ENCODE measurements at places on chromosomes 2 and 18.

GRCh38 chr2:72893594-72894319, 6.5 kb downstream of the SPR start:
- DNase-seq, result peak; percentile 82

DNA sequence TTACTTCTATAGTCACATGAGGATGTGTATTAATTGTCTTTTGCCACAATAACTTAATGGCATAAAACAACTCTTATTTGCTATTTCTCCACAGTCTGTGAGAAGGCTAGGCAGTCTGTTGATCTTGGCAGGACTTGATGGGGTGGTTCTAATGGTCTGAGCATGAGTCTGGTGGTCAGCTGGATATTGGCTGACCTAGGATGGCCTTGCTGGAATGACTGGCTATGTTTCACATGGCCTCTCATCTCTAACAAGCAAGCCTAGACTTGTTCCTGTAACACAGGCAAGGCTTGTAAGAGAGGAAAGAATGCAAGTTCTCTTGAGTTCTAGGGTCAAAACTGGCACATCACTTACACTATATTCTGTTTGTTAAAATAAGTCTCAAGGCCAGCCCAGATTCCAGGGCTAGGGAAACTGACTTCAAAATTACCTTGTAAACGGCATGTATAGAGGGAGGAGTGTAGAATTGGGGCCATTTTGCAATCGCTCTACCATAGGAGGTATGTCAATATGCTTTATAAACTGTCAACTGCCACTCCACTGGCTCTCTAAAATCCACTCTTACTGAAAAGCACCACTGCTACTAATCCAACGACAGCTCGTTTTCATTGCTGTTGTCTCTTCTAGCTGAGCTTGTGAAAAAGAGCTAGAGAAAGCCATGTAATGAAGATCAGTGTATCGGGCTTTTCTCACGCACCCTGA, 325.0 kb upstream of the PKDCC start:
- no peak for DNase-seq

- DNase-seq, result no peak
Observed at GRCh38 chr2:65193446-65193845, 34.2 kb upstream of the ACTR2 start.

DNA sequence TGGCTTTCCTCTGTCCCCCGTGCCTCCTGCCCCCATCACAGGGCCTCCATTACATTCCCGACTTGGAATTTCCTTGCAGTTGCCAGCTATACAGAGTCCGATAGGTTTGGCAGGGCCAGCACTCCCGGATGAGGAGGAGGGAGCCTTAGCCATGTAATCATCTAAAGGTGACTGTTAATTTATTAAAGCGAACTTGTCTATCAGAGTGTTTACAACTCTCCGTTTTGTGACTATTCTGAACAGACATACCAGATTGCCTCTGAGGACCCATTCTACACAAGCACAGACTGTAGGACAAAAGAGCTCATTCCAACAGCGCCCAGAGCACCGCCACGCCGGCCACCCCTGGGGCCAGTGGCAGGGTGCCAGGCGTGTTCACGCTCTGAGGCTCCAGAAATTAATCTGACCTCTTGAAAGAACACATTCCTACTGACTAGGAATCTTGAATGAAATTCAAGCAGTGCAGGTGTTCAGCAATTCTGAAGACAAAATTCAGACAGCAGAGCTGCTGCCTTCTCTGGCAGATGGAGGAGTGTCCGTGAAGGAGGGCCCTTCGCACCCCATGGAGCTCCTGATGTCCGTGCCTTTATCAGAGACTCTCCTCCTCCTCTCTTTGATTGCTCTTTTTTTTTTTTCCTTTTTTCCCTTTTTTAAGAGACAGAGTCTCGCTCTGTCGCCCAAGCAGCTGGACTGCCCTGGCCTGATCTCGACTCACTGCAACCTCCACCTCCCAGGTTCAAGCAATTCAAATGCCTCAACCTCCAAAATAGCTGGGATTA, 58.1 kb upstream of the RALBP1 start:
- no peak for DNase-seq

- DNase-seq, result no peak
Observed at GRCh38 chr2:239598011-239598731, 197.4 kb upstream of the HDAC4 start.

DNA sequence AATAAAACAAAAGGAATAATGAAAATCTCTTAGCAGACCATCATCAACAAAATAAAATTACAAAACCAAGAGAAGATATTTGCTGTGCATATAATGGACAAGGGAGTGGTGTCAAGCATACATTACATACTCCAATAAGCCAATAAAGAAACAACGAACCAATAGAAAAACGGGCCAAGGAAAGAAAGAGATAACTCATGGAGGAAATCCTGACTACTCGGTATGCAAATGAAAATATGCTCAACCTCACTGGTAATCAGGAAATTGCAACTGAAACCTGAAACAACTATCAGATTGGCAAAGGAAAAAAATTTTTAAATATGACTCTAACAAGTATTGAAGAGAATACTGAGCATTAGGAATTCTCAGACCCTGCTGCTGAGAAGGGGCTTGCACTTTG, 84.7 kb downstream of the BCL2 start:
- no peak for DNase-seq

DNA sequence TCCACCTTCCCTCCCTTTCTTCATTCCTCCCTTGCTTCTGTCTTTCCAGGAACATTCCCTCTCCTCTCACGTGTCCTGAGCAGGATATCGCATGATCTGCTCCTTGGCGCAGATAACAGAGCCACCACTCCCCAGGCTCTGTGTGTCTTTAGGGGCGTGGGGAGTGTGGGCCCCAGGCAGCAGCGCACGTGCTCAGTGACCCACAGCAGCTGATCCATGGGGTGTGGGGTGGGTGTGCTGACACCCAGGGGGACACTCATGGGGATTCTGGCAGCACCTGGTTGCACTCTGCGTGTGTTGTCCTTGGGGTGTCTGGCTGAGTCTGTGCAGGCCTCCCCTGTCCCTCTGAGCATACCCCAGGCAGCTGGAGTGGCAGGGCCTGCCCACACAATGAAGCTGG, 9.9 kb upstream of the FOSL2 start:
- DNase-seq, result no peak

- peak; percentile 88 for DNase-seq
Observed at GRCh38 chr18:8982416-8983183, 119.9 kb upstream of the NDUFV2 start.

- peak; percentile 76 for DNase-seq
Observed at GRCh38 chr18:50428531-50429206, 53.8 kb downstream of the SKA1 start.

GRCh38 chr2:234341306-234341985, 155.4 kb downstream of the ARL4C start:
- DNase-seq, result no peak

DNA sequence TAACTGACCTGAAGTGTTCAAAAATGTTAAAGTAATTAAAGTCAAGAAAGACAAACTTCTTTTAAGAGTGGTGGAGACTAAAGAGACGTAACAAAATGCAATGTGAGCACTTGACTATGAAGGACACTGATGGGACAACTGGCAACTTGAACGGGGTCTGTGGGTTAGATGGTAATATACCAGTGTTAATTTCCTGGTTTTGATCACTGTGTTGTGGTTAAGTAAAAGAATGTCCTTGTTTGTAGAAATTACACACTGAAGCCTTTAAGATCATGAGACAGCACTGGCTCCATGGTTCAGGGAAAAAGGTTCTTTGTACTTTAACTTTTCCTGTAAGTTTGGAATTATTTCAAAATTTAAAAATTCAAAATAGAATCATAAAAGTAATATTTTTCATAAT, 58.2 kb downstream of the REL start:
- no peak for DNase-seq

DNA sequence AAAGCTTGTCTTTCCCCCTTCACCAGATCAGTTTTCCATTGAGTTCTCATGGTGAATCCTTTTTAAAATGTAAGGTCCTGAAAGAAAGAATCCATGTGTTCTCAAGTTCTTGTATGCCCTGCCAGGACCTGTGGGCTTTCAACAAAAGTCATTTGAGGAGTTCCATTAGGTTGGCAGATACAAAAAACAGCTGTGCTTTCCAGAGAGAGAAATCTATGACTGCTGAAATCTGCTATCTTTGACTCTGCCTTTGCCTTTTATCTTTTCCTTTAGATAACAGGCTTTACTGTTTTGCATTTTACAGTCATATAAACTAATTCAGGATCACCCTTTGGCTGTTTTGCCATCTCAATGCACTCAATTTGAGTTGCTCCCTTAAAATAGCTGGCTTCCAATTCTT, 59.7 kb downstream of the CXCR4 start:
- DNase-seq, result no peak

DNA sequence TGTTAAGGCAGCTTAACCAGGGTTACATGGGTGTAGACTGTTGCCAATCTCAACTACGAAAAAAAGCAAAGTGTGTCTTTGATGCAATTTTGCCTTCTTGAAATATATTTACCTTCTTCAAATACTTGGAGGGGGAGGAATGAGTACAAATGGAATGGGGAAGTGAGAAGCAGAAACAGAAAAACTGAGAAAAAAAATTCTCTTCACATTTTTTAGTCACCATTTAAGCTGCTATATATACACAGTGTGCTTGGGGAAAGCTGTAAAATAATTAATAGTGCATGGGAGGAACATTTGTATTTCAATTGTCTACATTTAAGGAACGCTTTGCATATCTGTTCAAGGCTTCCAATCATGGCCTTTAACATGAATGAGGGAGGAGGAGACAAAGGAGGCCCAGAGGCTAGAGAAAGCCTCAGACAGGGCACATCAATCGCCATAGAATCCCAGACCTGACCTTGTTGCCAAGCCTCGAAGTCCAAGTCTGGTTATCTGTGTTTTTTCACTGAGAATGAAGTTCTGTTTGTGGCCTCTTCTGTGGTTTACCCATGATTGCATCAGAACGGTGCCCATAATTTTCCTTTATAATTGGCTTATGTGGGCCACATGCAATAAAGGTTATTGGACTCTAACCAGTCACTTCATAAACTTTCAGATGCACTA, 158.6 kb downstream of the PIK3C3 start:
- peak; percentile 26 for DNase-seq

- DNase-seq, result no peak
Observed at GRCh38 chr2:60045456-60045855, 508.0 kb downstream of the BCL11A start.

- DNase-seq, result no peak
Observed at GRCh38 chr2:161998857-161999256, 75.2 kb downstream of the DPP4 start.

GRCh38 chr2:134452042-134452733, 198.3 kb downstream of the MGAT5 start:
- DNase-seq, result no peak

DNA sequence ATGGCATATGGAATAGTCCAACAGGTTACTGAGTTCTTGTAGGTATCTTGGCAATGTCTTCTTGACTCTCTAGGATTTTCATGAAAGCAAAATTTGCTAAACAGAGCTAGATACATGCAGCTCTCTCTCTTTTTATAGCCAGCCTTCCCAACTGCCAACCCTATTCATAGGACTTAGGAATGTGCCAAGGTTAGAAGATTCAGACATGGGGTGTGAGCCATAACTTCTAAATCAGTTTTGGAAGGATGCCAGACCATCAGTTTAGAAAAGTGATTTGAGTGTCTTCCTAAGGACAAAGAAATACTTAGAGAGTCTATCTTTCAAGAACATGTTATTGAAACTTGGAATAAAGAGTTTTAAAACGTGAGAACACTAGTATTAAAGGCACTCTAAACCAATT, 619.5 kb upstream of the FANCL start:
- DNase-seq, result no peak

GRCh38 chr18:28088477-28088876, 88.5 kb downstream of the CDH2 start:
- DNase-seq, result no peak

DNA sequence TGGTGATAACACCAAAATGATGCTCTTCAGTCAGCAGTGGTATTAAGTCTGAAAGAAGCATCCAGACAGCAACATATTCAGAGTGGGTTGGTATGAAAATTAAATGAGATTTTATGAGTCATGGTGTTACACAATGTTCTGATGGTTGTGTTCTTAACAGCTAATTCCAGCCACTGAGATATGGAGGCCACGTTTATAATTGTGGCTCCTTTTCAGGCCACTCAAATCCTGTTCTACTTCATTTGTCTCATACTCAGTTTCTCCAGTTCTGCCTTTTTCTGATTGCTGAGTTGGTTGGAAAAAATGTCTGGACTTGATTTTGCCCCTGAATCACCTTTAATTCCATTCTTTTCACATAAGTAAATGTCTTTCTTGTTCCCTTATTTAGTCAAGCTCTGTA, 162.7 kb upstream of the COL3A1 start:
- no peak for DNase-seq

DNA sequence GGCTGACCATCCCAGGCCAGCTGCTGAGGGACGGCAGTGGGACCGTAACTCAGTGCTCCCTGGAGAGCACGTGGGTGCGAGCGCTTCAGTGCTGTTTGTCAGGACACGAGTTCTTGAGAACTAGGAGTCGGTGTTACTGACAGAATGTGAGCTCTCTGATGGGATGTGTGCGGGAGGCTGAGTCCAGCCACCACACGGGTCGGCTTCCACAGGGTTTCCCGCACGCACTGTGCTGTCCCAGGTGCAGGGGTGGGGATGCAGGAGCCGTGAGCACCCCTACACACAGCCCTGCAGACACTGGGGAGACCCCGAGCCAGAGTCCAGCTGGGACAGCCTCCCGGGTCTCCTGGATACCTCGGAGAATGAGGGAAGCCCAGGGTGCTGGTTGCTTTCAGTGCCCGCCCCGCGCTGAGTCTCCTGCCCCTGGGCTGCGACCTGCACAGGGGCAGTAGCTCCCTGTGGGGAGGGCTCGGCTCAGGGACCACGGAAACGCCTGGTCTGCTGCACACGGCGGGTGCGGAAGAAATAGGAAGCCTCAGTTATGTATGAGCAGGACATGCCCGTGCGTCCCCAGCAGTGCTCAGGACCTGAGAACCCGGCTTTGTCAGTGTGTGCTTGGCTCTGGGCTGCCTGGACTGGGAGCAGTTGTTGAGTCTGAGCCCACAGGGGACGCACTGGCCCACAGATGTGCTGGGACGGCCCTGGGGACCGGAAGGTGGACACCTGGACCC, 71.2 kb downstream of the KCNG2 start:
- DNase-seq, result no peak

DNA sequence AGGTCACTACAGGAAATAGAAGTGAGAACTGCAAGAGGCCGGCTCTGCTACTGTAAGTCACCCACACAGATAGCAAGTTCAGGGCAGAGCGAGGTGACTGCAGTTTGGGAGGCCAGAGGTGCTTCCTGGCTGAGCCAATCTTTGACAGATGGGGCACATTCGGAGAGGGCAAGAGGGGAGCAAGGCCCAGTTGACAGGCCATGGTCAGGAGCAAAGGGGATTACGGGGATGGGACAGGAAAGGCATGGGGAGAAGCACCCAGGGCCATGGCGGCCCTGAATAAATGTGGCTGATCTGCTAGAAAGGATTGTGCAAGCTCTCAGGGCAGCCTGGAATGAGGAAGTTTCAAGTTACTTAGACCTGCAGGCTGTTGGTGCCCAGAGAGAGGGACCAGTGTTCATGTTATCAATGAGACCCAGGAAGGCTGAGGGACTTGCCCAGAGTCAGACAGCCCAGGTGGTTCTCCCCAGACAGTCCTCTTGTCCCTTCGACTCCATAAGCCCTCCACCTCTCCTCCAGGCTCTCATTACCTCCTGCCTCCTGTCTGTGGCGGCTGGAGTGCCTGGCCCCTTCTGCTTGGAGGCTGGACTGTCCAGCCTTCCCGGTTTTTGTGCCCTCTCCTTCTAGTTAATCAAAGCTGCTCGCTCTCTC, 123.3 kb downstream of the CTIF start:
- peak; percentile 65 for DNase-seq
